Renal cortex interstitium (tissue), 15 donors: ENCODE measurements at places on chromosomes 2 and 18.

DNA sequence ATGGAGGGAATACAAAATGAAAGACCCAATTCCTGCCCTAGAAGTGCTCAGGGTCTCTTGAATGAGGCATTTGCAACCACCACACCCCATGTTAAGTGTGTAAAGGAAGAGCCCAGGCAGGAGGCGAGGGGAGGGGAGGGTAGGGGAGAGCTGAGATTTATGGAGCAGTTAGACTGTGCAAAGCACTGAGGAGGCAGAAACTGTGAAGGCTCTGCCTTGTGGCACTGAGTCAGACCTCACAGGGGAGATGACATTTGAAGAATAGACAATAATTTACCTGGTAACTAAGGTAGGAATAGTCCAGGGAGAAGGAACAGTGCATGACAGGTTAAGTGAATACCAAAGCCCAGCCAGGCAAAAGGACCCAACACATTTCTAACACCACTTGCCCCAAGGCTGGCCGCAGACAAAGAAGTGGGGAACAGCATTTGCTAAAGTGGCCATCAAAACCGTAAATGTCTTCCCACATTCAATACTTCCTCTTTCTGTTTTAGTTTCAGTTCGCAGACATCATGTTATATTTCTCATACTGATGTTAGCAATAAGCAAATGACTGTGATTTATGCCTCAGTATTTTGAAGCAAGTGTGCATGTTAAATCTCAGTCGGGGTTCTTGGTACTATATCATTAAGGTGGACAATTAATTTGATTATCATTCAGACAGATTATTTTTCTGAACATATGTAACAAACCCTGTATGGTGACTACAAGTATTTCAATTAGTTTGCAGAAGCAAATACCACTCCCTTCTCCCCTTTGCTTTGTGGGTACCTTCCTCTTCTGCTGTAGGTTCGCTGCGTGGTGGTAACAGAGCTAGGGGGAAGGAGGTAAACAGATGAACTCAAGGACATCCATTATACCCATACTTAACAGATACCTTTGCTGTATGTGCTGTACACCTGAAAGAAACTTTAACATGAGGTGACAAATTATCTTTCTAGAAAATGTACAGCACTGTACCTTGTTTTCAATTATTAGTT, 27.5 kb downstream of the CDH20 start:
- DNase-seq = no peak

DNA sequence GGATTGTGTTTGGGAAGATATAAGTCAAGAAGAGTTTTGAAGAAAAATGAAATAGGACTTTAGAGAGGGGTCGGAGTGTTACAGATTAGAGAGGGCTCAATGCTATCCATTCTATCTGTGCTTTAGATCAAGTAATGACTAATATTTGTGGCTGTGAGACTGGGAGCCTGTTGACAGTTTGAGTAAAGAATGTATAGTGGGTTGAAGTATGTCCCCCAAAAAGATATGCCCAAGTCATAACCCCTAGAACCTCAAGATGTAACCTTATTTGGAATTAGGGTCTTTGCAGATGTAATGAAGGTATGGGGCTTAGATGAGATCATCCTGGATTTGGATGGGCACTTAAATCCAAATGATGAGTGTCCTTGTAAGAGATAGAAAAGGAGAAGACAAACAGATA, 55.3 kb upstream of the SERPINE2 start:
- DNase-seq = no peak

DNA sequence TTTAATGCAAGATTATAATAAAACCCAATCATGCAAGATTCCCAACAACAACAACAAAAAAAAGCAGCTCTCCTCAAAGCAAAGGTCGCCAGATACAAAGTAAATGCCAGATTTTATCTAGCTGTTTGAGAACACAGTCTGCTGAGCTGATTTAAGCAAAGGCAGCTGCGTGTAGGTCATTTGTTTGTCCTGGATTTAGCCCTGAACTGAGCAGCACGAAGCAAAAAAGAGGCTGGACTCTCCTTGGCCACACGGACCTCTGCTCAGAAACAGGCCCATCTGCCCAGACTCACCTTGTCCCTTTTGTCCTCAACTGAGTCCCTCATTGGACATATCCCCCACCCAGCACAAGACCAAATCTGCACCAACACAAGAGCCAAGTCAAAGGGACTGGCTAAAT, 91.5 kb downstream of the PID1 start:
- no peak for DNase-seq

- no peak for DNase-seq
These were observed 153.9 kb downstream of the INSIG2 start for GRCh38 chr2:118242216-118242615.

DNA sequence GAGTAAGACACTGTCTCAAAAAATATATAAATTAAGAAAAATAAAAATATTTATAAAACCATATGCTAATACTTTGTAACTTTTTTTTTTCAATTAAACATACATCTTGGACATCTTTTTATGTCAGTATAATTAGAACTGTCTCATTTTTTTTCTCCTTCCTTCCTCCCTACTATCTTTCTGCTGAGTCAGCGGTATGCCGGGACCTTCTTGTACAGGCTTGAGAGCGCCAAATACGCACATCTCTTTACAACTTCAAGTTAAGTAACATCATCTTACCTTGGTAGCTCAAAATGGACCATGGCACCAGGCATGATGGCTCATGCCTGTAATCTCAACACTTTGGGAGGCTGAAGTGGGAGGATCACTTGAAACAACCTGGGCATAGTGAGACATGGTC, 153.4 kb downstream of the FAM161A start:
- no peak for DNase-seq
